ENCODE measurements at places on chromosomes 3 and 15.

DNA sequence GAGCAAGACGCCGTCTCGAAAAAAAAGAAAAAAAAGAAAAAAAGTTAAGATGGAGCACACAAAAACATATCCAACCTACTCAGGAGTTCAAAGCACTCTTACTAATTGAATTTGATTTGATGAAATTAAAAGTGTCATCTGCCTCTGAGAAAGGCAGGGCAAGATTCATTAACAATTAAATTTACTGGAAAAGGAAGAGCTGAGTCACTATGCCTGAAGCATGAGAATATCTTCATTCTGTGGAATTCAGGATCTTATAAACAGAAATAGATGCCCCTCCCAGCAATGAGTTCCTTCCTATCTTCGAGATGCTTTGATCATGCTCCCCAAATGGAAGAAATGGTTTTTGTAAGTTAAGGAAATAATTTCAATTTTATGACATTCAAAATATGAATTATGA is 61.0 kb upstream of the ST3GAL6 start:
- H3K4me3 ChIP-seq = no peak overlapping the region
- DNase-seq = no peak
- H3K27ac ChIP-seq = no peak overlapping the region
- H3K27me3 ChIP-seq = peaks cover 3% of the 10 kb centered on the region
- no peaks in the 10 kb centered on the region for H3K36me3 ChIP-seq
- H3K4me1 ChIP-seq = peaks cover 17% of the 10 kb centered on the region

GRCh38 chr3:23966328-23966727 is 21.2 kb downstream of the NR1D2 start:
- no peak overlapping the region for H3K27ac ChIP-seq
- H3K4me1 ChIP-seq = peaks cover 27% of the 10 kb centered on the region
- peaks cover 24% of the 10 kb centered on the region for H3K36me3 ChIP-seq
- no peak for DNase-seq

DNA sequence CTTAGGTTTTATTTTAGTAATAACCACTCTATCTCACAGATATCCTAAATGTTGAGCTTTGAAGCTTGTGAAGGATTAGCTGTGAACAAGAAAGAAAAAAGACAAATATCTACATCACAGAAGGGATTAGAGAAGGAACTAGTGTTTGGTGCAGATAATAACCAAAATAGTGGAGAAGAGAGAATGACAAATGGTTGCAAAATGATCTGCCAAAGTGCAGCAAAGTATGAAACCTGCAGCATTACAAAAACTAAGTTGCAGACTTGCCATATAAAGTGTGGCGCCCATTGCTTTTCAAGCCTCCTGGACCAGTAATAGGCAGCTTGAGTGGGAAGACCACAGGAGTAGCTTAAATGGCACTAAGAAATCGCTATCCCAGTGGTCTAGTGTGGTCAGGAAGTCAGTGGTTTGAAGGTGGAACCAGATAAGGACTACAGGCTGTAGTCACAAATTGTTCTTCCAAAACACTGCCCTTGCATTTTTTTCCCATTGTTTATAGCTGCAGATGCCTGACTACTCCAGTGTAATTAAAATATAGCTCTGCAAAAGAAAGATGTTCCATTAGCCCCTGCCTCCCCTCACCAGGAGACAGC is 20.7 kb downstream of the TPM1 start:
- H3K4me3 ChIP-seq = no peak overlapping the region
- peak overlapping the region; percentile 55 for H3K27ac ChIP-seq
- peaks cover 99% of the 10 kb centered on the region for H3K36me3 ChIP-seq
- H3K4me1 ChIP-seq = peaks cover 57% of the 10 kb centered on the region
- no peaks in the 10 kb centered on the region for H3K27me3 ChIP-seq

DNA sequence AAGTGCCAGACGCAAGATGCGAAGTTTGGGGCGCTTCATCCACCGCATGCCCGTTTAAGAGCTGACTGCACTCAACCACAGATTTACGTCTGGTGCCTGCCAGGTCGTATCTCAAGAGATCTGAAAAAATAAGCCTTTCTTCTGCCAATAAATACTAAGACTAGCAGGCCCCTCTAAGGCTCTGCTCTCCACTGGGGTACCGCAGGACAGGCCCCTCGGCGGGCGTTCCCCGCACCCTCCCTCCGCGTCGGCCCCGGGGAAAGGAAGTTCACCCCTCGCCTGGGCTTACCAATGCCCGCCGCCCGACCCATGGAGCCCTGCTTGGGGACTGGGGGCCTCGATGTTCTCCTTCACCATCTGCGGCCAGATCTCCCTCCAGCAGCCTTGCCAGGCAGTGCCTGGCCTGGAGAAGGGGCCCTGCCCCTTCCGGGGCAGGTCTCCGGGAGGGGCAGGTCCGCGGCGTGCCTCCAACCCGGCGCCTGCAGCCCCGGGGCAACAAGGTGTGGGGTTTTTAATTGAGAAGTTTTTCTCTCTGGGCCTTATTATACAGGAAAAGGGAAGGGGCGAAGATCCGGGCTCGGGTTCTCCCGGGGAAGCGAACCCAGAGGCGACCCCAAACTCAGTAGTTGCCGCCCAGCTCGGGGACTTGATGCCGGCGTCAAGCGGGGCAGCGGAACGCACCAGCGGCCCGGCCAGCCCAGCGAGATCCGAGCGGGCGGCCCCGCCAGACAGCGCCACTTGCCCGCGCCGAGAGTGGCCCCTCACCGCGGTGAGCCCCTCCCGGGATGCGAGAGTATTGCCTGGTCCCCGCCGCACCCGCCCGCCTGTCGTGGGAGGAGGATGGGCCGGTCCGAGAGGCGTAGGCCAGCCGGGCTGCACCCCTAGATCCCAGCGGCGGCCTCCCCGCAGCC is 735 bp downstream of the GOLGA8B start:
- peaks cover 4% of the 10 kb centered on the region for H3K4me1 ChIP-seq
- H3K36me3 ChIP-seq = no peaks in the 10 kb centered on the region
- peak overlapping the region; percentile 82 for H3K4me3 ChIP-seq
- no peak overlapping the region for H3K27ac ChIP-seq
- H3K27me3 ChIP-seq = no peaks in the 10 kb centered on the region

- no peak overlapping the region for H3K4me3 ChIP-seq
- no peak for DNase-seq
- H3K27me3 ChIP-seq = no peaks in the 10 kb centered on the region
- no peak overlapping the region for H3K27ac ChIP-seq
Measured at GRCh38 chr15:66429546-66429945, 42.8 kb downstream of the MAP2K1 start.

DNA sequence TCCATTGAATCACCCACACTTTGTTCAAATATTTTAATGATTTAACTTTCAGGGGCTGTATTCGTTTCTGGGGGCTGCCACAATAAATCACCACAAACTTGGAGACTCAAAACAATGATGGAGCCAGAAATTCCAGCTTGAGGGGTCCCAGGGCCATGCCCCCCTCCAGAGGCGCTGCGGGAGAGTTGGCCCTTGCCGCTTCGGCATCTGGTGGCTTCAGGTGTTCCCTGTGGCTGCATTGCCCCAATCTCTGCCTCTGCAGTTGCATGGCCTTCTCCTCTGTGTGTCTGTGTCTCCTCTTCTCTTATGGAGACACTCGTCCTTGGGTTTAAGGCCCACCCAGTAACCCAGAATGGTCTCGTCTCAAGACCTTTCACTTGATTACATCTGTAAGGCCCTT is 144.7 kb downstream of the CHSY1 start:
- H3K27me3 ChIP-seq = no peaks in the 10 kb centered on the region
- H3K27ac ChIP-seq = no peak overlapping the region
- H3K4me1 ChIP-seq = no peaks in the 10 kb centered on the region
- no peak overlapping the region for H3K4me3 ChIP-seq

DNA sequence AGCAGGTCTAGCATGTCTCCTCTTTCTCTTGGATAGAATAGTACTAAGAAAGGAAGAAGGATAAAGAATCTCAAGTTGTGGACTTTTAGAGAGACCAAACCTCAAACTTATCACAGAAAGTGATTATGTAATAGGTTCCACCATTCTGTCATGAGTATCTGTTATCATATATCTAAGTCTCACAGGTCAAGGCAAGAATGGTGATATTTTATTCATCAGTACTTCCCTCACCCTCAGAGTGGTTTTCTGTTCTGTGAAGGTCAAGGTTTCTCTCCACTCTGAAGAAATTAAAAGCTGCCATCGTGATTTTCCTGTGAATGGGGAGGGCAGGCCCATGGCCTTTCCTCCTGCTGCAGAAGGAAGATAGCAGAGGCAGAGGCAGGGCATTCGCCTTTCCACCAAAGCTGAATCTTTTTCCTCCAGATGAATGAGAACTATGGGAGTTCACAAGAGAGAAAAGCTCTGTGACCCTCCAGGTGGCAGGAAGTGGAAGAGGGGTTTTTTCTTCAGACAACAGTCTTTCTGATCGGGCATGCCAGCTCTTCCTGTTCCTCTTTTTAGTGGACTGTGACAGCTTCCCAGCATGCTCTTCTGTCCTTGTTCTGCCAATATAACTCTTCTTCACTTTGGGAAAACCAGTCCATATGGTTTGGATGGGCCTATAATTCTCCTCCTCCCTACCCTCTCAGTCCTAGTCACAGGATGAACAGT is 37.1 kb upstream of the CCK start:
- no peaks in the 10 kb centered on the region for H3K27me3 ChIP-seq
- no peak overlapping the region for H3K27ac ChIP-seq
- DNase-seq = no peak
- H3K4me1 ChIP-seq = no peaks in the 10 kb centered on the region
- no peak overlapping the region for H3K4me3 ChIP-seq

GRCh38 chr3:138477120-138477519 is 42.7 kb downstream of the ESYT3 start:
- no peaks in the 10 kb centered on the region for H3K27me3 ChIP-seq
- H3K4me3 ChIP-seq = no peak overlapping the region
- no peak for DNase-seq
- H3K27ac ChIP-seq = no peak overlapping the region
- no peaks in the 10 kb centered on the region for H3K4me1 ChIP-seq

- no peak overlapping the region for H3K27ac ChIP-seq
- DNase-seq = no peak
- H3K4me1 ChIP-seq = no peaks in the 10 kb centered on the region
- H3K36me3 ChIP-seq = no peaks in the 10 kb centered on the region
- no peaks in the 10 kb centered on the region for H3K27me3 ChIP-seq
Measured at GRCh38 chr3:171181907-171182690, 155.6 kb upstream of the SLC2A2 start.

- no peaks in the 10 kb centered on the region for H3K27me3 ChIP-seq
- no peak overlapping the region for H3K4me3 ChIP-seq
- H3K27ac ChIP-seq = no peak overlapping the region
- DNase-seq = no peak
- H3K4me1 ChIP-seq = peaks cover 3% of the 10 kb centered on the region
Measured at GRCh38 chr3:155651489-155652218, 93.2 kb downstream of the PLCH1 start.

DNA sequence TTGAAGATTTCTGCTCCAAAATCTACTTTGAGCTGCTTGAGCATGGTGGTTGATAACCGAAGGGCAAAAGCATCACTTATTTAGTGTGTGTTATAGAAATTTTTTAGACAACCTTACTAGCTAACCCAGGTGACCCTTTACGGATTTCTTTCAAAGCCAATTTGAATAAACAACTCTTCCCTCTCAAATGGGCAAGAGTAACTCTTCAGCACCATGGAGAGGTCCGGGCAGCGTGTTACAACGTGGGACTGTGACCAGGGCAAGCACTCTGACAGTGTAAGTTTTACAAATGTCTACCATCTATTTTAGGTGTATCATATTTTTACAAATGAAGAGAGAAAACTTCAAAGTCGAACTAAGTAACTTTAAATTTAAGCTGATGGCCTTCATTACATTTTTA is 471.8 kb downstream of the MFSD1 start:
- H3K4me1 ChIP-seq = no peaks in the 10 kb centered on the region
- no peaks in the 10 kb centered on the region for H3K27me3 ChIP-seq
- no peaks in the 10 kb centered on the region for H3K36me3 ChIP-seq
- DNase-seq = no peak
- H3K4me3 ChIP-seq = no peak overlapping the region
- no peak overlapping the region for H3K27ac ChIP-seq

DNA sequence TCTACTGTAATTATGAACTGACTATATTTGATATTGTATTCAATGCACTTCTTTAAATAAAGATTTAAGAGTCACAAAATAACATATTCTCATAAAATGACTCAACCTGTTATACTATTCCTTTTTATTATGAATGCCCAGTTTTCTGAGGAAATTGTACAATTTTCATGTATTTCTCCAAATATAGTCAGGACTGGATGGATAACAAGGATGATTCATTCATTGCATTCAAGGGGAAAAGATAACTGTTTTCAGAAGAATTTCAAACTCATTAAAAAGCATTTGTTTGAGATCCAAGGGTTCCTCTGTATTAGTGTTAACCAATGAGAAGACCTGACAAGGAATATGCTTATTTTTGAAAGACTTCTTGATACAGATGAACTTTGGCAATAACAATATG is 163.7 kb downstream of the MEIS2 start:
- H3K36me3 ChIP-seq = no peaks in the 10 kb centered on the region
- no peak overlapping the region for H3K27ac ChIP-seq
- DNase-seq = no peak
- H3K4me3 ChIP-seq = no peak overlapping the region
- peaks cover 10% of the 10 kb centered on the region for H3K4me1 ChIP-seq

DNA sequence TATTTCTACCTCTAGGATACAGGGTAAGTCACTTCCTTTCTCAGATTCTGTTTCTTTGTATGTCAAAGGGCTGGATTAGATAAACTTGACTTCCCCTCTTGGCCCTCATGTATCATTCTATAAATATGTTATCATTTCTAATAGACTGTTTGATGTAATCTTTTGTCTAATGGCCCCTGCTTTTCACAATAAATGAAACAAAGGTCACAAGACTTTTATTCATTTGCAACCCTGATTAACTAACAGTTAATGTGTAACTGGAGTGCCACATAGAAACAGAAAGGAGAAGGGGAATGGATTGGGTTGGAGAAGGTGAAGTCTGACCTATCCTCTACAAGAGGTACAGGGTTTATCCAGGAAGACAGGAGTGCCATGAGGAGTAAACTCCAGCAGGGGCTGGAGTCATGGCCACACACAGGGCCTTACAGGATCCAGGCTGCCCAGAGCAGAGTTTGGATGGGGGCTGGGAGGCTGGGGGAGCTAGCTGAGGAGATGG is 8.0 kb upstream of the B3GNT5 start:
- H3K27me3 ChIP-seq = no peaks in the 10 kb centered on the region
- no peak overlapping the region for H3K27ac ChIP-seq
- no peaks in the 10 kb centered on the region for H3K36me3 ChIP-seq
- no peaks in the 10 kb centered on the region for H3K4me1 ChIP-seq
- H3K4me3 ChIP-seq = no peak overlapping the region

GRCh38 chr15:38059665-38060064 is 125.2 kb downstream of the TMCO5A start:
- peaks cover 17% of the 10 kb centered on the region for H3K4me1 ChIP-seq
- no peak for DNase-seq
- no peak overlapping the region for H3K4me3 ChIP-seq
- no peaks in the 10 kb centered on the region for H3K27me3 ChIP-seq

DNA sequence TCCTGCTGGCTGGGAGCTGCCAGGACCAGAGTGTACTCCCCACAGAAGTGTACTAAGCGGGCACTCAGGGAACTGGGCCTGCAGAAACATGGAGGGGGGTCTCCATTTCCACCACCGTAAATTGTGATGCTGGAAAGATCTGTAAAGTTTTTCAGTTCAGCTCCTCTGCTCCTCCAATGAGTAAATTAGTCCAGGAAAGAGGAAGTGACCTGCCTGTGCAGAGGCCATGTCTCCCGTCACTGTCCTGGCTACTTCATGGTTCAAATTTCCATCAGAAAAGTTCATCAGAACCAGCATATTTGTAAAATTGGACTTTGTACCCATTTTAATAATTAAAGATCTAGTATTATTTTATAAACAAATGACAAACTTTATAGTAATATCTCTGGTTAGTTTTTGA is 226.7 kb upstream of the THBS1 start:
- no peak overlapping the region for H3K4me3 ChIP-seq
- peaks cover 22% of the 10 kb centered on the region for H3K4me1 ChIP-seq
- H3K36me3 ChIP-seq = no peaks in the 10 kb centered on the region
- no peak overlapping the region for H3K27ac ChIP-seq
- no peak for DNase-seq
- no peaks in the 10 kb centered on the region for H3K27me3 ChIP-seq
